ENCODE measurements at places on chromosomes 7 and 10. TPM values are rescaled to one million over a fixed set of nuclear protein-coding genes. Genes with fewer than 3 reads are reported as not detected.

Gene ZNF804B
- total RNA-seq, result not detected

Gene NPY4R2
- total RNA-seq, result not detected

DNA sequence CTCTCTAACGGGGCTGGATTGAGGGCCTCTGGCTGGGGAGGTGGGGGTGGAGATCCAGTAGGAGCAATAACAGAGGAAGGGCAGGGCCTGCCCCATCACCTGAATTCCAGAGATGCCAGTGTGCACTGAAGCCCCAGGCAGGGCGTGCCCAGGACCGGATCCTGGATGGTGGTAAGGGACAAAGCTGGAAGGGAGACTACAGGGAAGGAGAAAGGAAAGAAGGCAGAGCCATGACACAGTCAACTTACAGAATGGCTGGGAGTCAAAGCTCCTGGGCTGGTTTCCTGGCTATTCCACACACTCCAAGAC, 666 bp downstream of the TMEM139 start:
- no peak for DNase-seq

DNA sequence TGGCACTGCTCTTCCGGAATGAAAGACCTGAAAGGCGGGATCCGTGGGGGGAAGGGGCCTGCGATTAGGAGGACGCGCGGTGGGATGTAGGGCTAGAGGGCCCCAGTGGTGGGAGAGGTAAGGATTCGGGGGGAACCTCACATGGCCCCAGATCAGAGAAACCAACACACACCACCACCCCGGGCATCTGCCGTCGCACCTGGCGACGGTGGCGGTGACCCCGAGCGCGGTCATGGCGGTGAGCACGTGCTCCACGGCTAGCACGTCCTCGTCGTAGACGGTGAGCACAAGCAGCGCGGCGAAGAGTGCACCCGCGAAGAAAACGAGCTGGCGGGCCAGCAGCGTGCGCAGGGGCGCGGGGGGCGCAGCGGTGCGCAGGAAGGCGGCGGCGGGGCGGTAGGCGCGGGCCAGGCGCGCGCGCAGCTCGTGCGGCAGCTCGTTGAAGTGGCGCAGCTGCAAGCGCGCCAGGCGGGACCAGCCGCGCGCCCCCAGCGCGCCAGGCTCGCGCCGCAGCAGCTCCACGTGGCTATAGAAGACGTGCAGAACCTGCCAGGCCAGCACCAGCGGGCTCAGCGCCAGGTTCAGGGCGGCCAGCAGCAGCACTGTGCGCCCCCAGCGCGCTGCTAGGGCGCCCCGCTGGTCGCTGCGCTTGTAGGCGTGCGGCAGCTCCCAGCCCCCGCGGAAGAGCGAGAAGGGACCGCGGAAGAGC, 5.7 kb downstream of the ATG9B start:
- DNase-seq, result no peak

- no peak for DNase-seq
Observed at GRCh38 chr7:157564517-157565177, 227.8 kb downstream of the DNAJB6 start.

- DNase-seq, result no peak
Observed at GRCh38 chr7:114650491-114650890, 235.9 kb downstream of the FOXP2 start.

DNA sequence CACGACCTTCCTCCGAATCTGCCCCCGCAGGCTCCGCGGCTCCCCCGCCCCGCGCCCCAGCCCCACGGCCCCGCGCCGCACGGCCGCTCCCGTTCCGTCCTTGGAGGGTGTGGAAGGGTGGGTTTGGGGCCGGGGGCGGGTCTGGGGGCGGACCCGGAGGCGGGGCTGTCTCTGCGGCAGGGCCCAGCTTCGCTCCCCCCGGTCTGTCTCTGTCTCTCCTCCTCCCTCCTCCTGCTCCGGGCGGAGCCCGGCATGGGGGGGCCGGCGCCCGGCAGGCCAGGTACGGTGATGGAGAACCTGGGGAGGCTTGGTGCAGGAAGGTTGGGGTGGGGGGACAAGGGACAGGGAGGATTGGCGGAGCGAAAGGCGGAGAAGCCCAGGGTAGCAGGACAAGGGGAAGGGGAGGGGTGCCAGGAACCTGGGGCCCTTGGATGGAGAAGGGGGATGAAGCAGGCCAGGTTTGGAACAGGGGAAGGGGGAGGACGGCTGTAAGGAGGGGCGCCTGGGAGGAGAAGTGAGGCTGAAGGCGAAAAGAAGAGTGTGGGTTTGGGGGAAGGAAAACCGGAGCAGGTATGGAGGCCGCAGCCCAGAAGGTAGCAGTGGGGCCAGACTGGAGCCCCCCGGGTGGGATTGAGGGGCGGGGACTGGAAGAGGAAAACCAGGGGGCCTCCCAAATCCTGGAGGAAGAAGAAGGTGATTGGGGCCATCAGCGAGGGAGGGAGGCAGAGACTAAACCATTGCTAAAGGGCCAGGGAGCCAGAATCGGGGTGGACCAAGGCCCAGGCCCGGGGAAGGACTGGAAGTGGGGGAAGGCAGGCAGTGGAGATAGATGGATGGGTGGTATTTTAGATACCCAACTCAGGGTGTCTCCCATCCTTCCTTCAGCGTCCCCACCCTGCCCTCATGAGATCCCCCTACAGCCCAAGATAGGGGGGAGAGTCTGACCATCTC, at the start of gene NYAP1:
TSS of gene NYAP1 (plus strand) at position 206 of the 951 bp plus-strand sequence. CDS start 1,385 bp downstream, outside the sequence.
- DNase-seq, result peak; percentile 41

Data from foreskin keratinocyte (primary cell).